ENCODE measurements at places on chromosomes 7 and 10.

- no peak for DNase-seq
These were observed 162.0 kb upstream of the PRPS1L1 start for GRCh38 chr7:18189500-18190126.

GRCh38 chr10:21675157-21675796 lies 141.2 kb downstream of the MLLT10 start:
- DNase-seq, result no peak

DNA sequence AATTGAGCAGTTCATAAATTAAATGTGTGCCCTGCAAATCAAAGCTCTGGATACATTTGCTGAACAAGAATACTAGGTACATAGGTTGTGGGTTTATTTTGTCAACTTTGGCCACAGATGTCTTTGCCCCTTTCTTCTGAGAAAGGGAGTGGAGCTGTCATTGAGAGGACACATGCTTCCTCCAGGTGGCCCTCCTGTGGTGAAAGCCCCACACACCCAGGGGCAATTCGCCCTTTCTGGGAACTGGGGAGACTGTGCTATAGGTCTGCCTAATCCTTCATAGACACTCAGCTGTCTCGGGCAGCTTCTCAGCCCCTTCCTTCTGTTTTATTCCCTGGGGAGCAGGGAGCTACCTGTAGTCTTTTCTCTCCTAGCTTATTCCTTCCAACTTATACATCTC lies 605.7 kb upstream of the DPP6 start:
- no peak for DNase-seq

DNA sequence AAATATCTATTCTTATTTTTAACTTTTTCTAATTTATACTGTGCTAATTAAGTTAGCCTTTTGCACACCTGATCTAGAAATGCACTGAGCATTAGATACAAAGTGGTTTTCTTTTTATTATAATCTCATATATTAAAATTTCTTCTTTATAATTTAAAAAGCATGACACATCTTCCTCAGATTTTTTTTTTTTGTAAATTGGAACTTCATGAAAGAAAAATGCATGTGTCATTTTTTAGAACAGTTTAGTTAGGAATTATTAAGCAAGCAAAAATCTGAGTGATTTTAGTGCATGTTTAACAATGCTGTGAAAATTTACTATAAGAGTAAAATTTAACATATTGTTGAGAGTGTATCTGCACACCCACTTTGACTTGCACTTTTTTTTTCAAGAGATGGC lies 367.9 kb downstream of the TFEC start:
- no peak for DNase-seq

GRCh38 chr10:129761197-129761972 lies 202.7 kb downstream of the EBF3 start:
- DNase-seq, result no peak

GRCh38 chr7:2604608-2605174 lies 27.1 kb upstream of the TTYH3 start:
- no peak for DNase-seq
